G401 (cell line): ENCODE measurements at places on chromosomes 5 and 9. TPM values are rescaled to one million over a fixed set of nuclear protein-coding genes. Genes with fewer than 3 reads are reported as not detected.

The CCDC152 gene
- total RNA-seq: not detected in 2 replicates

The DNAI1 gene
- not detected in 2 replicates for total RNA-seq

The CBY3 gene
- not detected in 2 replicates for total RNA-seq

The INSL6 gene
- not detected in 2 replicates for total RNA-seq

The CFAP157 gene
- not detected in 2 replicates for total RNA-seq

The SLC34A3 gene
- not detected in 2 replicates for total RNA-seq

The BASP1 gene
- total RNA-seq: not detected in 2 replicates

The MCTP1 gene
- total RNA-seq: not detected in 2 replicates

The ANKRD20A1 gene
- total RNA-seq: 0.41 TPM in 1 of 2 replicates, not detected in the other

DNA sequence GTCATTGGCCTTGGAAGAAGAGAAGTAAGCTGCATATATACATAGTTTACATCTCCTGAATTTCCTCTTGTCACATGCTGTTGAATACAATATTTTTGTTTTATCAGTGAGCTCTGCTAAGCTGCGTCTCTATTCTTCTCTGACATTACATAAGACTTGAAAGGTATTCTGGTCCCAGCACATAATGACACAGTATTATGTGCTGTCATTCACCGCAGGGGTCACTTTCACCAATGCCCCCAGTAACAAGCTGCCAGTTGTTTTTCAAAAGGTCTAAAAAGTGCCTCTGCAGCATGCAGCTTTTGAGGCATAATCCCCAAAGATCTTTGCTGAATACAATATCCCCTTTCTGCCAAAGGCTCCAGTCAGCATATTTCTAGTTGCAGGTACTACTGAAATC is 349.0 kb upstream of the FAM174A start:
- no peak for DNase-seq

DNA sequence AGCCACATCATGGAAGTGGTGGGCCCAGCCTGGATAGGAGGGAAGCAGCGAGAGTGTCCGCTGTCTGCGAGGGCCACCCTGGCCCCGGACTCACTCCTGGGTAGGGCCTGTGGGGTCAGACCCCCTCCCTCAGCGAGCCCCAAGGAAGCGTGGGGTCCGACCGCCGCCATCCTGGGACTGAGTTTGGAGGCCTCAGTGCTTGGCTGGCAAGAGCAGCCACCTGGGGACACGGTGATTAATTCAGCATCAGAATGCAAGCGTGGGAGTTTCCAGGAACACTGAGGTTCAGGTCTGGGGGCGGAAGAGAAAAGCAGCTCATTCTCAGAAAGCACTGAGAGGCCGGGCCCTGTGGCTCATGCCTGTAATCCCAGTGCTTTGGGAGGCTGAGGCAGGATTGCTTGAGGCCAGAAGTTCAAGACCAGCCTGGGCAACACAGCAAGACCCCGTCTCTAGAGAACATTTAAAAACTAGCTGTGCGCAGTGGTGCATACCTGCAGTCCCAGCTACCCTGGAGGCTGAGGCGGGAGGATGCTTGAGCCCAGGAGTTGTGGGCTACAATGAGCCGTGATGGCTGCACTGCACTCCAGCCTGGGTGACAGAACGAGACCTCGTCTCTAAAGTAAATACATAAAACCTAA is 18.3 kb upstream of the CAMSAP1 start:
- DNase-seq: no peak

DNA sequence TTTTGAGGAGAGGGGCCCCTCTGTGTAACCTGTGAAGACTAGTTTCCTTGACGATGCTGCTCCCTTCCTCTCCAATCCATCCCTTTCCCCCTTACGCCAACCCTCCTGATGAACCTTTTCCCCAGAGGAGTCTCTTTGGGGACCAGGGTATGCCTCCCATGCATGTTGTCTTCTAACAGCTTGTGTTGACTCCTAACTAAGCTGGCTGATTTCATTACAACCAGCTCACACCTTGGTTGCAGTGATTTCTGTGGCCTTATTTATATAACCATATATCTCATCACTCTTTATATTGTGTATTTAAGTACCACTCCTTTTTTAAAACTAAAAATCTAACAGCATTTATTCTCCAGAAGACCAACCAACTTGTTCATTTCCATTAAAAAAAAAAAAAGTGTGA is 42.5 kb downstream of the SFXN1 start:
- no peak for DNase-seq

- DNase-seq: no peak
Observed at GRCh38 chr9:111744363-111744762, 50.4 kb downstream of the SHOC1 start.

DNA sequence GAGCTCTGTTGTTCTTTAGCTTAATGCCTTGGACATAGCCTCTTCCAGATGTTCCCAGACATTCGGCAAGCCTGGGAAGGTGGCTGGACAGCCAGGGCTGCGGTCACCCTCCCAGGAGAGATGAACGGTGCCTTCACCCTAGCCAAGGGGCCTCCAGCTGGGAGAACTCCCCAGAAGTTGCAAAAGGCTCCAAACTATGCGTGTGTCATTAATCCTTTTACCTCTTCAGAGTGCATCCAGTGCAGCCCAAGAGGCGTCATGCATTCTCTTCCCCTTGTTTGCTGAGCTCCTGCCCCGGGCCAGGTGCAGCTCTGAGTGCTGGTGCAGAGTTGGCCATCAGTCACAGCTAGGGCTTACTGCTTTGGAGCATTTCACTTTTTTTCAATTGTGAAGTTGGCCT is 22.8 kb downstream of the HMCN2 start:
- DNase-seq: no peak

DNA sequence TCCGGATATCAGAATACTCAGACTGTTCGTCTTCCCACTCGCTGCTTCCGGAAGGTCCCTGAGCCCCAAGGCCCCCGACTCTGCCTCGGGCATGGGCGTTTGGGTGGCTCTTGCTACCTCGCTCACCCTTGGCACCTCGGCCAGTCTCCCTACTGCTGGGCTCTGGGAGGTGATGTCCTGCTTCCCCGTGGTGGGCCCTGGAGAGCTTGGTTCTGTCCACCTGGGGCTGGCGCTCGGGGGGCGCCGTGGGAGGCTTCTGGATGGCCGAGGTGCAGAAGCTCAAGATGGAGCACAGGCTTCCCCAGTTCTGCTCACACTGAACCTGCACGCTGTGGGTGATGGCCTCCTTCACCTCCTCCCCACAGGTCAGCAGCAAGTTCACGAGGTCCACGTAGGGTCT is 10.4 kb downstream of the STC2 start:
- no peak for DNase-seq

DNA sequence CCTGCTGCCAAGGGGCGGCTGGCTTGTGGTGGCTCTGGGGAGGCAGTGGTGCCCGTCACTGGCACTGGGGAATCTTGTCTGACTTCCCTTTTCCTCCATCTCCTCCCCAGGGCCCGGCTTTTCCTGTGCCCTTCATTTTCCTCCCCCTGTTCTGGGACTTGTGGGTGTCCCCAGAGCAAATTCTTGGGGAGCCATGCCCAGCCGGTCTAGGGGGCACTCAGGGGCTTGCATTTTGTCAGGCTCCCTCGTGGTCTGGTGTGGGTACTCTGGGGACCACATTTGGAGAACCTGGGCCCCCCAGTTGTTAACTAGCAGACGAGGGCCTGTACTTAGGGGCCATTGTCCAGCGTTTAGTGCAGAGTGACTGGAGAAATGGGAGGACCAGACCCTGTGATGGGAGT is 105.2 kb upstream of the IER5L start:
- DNase-seq: no peak

GRCh38 chr5:1725641-1726468 is 73.8 kb downstream of the MRPL36 start:
- DNase-seq: no peak

DNA sequence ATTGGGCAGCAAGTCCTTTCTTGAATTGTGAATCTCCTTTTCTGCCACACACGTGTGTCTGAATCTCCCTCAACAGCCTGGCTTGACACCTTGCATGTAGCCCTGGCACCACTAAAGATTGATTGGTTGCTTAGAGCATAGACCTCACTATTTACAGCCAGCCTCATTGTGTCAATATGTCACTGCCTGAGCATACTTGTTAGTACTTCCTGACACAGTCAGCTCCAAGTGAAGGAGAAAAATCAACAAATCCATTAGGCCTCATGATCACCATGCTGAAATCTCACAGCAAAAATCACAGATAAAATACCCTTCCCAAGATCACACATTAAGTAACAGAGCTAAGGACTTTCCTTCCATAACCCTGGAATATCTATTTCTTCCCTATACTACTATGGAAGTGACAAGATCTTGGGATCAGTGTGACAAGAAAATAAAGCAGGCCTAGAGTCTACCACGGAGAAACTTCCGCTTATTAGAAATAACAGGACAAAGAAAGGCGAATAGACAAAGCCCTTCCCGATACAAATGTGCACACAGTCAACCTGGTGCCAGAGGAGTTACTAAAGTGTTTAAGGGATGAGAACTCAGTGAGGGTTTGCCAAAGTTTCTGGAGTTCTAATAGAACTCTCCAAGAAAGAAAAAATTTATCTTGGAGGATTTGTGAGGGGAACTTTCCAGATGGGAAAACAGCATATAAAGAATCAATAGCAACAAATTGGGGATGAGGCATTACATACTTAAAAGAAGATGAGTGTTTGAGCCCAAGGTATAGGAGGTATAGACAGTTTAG is 5.6 kb upstream of the ARL15 start:
- DNase-seq: no peak

GRCh38 chr9:406886-407654 is 192.4 kb downstream of the DOCK8 start:
- DNase-seq: peak; percentile 6

GRCh38 chr5:118825226-118825625 is 163.1 kb downstream of the DTWD2 start:
- DNase-seq: no peak

GRCh38 chr5:132204371-132205135 is 23.1 kb downstream of the P4HA2 start:
- no peak for DNase-seq

GRCh38 chr9:81849631-81850259 is 78.5 kb upstream of the SPATA31D4 start:
- DNase-seq: no peak

DNA sequence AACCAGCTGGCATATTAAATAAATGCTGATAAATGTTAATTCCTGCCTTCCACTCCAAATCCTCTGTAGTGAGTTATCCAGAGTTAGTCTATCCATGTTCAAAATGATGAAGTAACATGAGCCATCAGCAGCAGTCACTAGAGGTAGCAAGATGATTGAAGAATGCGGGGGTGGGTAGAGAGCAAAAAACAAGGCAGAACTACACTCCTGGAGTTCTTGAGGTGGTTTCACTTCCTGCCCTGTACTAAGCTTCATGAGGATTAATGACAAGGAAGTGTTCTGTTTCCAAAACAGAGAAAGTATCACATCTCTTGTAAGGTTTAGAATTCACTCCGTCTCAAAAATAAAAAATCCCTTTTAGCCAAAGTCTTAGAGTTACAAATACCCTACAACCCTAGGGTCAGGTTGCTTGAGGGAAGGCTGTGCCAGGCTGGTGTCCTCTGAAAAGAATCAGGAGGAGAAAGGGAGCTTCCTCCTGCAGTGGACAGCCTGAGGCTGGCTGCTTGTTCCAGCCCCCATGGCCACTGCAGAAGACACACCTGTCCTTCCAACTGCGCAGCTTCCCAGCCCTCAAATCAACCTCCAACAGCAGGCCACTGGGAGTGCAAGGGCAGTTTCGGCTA is 180.2 kb downstream of the DENND1A start:
- DNase-seq: no peak

GRCh38 chr9:92968081-92968480 is 20.8 kb downstream of the FGD3 start:
- DNase-seq: no peak

- DNase-seq: peak; percentile 36
Observed at GRCh38 chr9:806285-807156, 35.0 kb upstream of the DMRT1 start.

DNA sequence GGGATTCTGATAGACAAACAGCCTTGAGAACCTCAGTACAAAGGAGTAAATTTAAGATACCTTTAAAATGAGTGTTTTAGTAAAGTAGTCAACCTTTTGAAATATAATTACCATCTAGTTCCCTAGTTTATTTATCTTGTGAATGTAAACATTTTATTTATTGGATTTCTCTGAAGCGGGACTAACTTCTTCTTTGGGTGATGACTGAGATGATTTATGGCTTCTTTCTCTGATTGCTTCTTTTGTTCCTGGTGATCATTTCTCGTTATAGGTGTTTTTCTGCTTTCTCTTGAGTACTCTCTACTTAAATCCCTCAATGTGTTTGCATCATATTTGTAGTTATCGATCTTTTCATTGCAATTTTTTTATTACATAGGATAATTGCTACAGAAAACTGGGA is 33.2 kb downstream of the PRDM6 start:
- DNase-seq: no peak

DNA sequence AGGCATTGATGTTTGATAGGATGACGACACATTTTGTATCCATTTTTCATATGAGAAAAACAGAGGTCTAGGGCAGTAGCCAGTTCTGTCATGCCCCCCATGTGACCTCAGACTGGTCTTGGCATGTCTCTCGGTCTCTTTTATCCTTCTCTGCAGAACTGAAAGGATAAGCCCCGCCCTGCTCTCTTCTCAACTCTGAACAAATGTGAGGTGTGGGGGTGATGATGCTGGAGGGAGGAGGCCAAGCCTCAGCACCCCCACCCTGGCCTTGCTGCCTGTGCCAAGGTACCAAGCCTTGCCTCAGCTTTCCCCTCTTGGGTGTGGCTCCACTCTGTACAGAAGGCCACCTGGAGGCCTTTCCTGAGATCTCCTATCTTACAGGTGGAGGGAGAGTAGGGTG is 19.5 kb upstream of the CRB2 start:
- no peak for DNase-seq

DNA sequence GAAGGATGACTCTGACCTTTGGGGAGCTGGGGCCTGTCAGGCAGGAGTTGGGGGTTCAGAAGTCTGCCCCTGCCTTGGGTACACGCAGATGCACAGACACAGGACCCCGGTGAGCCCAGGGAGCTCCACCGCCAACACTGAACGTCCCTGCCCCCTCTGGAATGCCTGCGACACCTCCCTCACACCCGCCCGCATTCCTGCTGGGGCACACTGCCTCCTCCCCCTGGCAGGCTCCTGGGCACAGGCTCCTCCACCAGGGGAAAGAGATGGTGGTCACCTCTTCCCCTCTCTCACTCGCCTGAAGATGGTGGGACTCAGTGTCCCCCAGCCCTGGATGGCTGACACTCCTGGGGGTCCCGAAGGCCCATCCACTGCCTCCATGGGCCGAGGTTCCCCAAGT is 12.0 kb downstream of the CRB2 start:
- no peak for DNase-seq

DNA sequence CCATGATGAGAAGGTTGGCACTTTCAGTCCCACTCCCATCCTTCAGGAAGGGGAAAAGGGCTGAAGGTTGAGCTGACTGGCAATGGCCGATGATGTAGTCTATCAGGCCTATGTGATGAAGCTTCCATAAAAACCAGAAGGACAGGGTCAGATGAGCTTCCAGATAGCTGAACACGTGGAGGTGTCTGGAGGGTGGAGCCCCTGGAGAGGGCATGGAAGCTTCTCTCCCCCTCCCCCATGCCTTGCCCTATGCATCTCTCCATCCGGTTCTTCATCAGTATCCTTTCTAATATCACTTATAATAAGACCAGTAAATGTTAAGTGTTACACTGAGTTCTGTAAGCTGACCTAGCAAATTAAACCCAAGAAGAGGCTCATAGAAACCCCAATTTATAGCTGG is 32.6 kb upstream of the SMU1 start:
- DNase-seq: no peak
